ENCODE measurements at places on chromosomes 11 and 22.

GRCh38 chr11:85875505-85875904 lies 20.3 kb downstream of the CCDC83 start:
- DNase-seq, result no peak

GRCh38 chr11:18768472-18768901 lies 23.1 kb downstream of the PTPN5 start:
- DNase-seq, result no peak

GRCh38 chr11:89521294-89521693 lies 30.1 kb upstream of the NOX4 start:
- DNase-seq, result no peak

DNA sequence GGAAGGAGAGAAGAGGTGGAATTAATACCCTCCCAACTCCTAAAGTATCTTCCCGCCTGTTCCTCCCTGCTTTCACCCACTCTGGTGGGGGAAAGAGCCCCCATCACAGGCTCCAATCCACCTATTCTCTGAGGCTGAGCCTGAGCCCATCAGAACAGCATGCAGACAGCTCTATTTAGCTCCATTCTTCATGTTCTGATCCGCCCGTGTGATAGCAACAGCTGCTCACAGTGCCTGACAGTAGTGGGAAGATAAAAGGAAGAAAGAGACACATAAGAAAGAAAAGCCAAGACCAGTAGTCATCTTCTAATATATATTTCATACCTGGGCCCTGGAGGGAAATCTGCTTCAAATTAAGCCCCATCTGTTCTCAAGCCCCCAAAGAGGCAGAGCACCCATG lies 80.3 kb upstream of the AKIP1 start:
- no peak for DNase-seq

DNA sequence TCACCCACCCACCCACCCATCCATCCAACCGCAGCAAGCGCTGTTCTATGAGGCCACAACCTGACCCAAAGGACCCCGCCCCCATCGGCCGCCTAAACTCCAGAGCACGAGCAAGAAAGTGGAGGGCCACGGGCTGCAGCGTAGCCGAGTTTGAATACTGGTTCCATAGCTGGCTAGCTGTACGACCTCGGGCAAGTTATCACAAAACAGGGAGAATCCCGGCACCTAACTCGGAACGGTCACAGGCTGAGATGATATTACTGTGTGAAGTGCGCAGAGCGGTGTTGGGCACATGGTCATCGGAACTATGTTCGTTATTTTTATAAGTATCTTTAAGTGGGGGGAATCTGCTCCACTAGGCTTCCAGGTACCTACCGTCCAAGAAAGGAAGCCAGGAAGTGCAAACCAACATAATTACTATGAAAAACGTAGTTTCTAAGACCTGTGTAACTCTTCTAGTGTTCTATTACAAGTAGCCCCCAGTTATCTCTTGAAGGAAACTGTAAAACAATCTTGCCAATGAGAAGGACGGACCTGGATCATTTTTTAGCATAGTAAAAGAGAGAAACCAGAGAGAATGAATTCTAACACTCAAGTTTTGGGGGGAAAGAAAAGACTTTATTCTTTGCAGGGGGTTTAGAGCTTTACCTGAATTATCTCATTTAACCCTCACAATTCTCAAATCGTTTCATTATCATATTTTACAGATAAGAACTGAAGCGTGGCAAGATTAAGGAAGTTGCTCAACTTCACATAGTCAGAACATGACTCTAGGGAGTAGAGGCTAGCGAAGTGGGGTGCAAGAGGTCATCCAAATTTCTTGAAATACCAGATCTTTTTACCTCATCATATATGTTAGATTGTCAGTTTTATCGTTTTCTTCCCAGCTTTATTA lies 663 bp upstream of the BUD13 start:
- DNase-seq, result no peak

GRCh38 chr11:37320921-37321320 lies 722.9 kb upstream of the RAG2 start:
- no peak for DNase-seq

DNA sequence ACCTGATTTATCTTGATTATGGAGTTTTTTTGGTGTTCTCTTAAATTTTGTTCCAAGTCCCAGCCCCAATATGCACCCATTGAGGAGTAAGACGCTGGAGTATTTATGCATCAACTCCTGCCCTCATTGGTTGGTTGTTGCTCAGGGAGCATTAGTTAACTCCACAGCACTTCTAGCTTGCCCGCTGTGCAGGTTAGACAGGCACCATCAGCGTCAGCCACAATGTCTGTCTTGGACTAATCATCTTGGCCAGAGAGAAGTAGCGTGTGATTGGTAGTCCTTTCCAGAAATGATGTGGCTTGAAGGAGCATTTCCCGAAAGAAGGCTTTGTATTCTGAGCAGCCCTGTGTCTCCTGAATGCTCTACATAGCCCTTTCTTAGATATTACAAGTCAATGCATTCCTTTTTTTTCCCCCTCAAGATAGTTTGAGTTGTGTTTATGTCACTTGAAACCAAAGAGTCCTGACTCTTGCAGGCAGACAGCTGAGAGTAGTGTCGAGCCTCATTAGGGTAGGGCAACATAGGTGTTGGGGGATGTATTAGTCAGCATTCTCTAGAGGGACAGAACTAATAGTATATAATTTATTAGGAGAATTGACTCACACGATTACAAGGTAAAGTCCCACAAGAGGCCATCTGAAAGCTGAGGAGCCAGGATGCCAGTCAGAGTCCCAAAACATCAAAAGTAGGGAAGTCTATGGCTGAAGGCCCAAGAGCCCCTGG lies 94.6 kb upstream of the RCN1 start:
- no peak for DNase-seq

DNA sequence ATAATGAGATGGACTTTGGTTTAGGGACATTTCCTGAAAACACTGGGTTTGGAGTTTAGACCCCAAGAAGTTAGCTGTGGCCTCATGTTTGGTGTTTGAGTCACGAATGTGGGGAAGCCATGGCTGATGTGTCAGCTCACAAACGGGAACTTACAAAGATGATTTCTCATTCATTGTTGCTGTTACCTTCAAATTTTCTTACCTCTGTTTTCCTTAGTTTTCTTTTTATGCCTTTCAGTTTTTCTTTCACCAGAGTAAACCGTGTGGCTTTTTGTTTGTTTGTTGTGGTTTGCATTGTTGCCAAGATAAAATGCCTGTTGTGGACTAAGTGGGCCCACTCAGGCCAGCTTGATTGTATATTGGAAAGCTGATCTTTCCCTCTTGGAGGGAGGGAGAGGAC lies 89.1 kb downstream of the SWAP70 start:
- no peak for DNase-seq

All from skeletal muscle cell (primary cell).